Muscle of leg (tissue), 16 donors: ENCODE measurements at places on chromosomes 16 and 17. TPM values are rescaled to one million over a fixed set of nuclear protein-coding genes. Genes with fewer than 3 reads are reported as not detected.

The NPEPPS gene
- 96.8 TPM for total RNA-seq

The ACSM2A gene
- total RNA-seq = 0.09 TPM

The CTRB1 gene
- total RNA-seq = 0.75 TPM

The CBFA2T3 gene
- total RNA-seq = 3.8 TPM

The NPIPB6 gene
- 2.0 TPM for total RNA-seq

The MYH2 gene
- total RNA-seq = 42.5 TPM

The HES7 gene
- 0.27 TPM for total RNA-seq

The TRAF7 gene
- total RNA-seq = 29.0 TPM

The HCRT gene
- 0.13 TPM for total RNA-seq

The EFNB3 gene
- total RNA-seq = 3.6 TPM

The PLA2G10 gene
- total RNA-seq = 0.18 TPM

The TMEM204 gene
- 19.4 TPM for total RNA-seq

The G6PC1 gene
- total RNA-seq = not detected

The PRR29 gene
- total RNA-seq = 0.75 TPM
